ENCODE measurements at places on chromosomes 11 and 22. TPM values are rescaled to one million over a fixed set of nuclear protein-coding genes. Genes with fewer than 3 reads are reported as not detected.

EMSY gene
- 23.2 TPM for total RNA-seq

UCP3 gene
- 2.1 TPM for total RNA-seq

OR51A7 gene
- total RNA-seq = 0.62 TPM

OR52I2 gene
- 0.18 TPM for total RNA-seq

RCOR2 gene
- 1.8 TPM for total RNA-seq

CSF2RB gene
- 0.08 TPM for total RNA-seq

BEST1 gene
- 6.8 TPM for total RNA-seq

VSIG10L2 gene
- total RNA-seq = 0.06 TPM

ASPHD2 gene
- total RNA-seq = 2.1 TPM

SPI1 gene
- total RNA-seq = 0.31 TPM

PRDX5 gene
- total RNA-seq = 357 TPM

DNA sequence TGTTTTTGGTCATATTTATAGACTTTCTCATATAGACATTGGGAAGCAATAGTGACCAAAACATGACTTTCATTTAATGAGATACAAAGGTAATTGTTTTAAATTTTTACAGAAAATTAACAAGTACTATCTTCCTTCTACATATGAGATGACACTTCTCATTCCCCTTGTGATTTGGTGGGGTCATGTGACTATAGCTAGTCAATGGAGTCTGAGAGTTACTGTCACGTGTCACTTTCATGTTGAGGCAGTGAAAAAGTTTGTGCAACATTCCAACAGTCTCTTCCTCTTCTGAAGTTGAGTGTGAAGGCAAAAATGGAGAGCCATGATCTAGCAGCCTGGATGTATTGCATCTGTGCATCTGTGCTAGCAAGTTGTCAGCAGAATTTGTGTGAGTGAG is 618.3 kb upstream of the LRRC4C start:
- no peak for ATAC-seq

DNA sequence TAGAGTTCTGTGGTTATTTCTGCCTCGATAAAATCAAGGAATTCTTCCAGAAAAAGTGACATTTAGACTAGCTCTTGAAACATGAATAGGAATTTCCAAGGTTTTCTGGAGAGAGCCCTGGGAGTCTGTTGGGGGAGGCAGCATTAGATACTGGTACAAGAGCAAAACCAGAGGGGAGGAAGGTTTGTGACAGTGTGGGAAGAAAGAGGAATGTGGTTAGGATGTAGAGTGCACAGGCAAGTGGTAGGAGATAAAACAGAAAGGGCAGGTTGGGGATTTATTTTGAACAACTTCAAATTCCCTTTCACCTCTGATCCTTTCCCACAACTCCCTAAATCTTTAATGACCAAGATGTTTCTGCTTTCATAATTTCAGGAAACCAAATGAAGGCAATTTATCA is 588.4 kb downstream of the METTL15 start:
- no peak for ATAC-seq

- ATAC-seq = no peak
Observed at GRCh38 chr22:49807780-49808708, 19.6 kb downstream of the BRD1 start.

GRCh38 chr11:58621586-58622262 is 741 bp upstream of the CNTF start:
- ATAC-seq = no peak

DNA sequence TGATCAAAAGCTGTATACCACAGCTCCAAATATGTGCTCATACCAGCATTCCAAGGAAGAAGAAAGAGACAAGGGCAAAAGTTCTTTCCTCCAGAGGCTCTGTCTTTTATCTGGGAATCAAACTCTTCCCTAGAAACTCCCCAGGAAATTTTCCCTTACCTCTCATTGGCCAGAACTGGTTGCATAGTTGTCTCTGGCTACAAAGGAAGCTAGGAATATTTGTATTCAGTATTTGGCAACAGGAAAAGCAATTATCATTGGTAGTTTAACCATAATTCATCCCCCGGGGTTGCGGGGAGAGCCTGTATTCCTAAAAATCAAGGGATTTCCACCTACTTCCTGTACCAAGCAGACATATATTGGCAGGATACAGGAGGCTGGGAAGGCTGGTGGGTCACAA is 10.5 kb upstream of the ZFTA start:
- no peak for ATAC-seq

- ATAC-seq = no peak
Observed at GRCh38 chr22:49112176-49112575, 715.5 kb downstream of the BRD1 start.

- no peak for ATAC-seq
Observed at GRCh38 chr11:64372021-64372420, 13.1 kb downstream of the RPS6KA4 start.

GRCh38 chr11:59197991-59198390 is 14.7 kb downstream of the MPEG1 start:
- ATAC-seq = peak; percentile 98

DNA sequence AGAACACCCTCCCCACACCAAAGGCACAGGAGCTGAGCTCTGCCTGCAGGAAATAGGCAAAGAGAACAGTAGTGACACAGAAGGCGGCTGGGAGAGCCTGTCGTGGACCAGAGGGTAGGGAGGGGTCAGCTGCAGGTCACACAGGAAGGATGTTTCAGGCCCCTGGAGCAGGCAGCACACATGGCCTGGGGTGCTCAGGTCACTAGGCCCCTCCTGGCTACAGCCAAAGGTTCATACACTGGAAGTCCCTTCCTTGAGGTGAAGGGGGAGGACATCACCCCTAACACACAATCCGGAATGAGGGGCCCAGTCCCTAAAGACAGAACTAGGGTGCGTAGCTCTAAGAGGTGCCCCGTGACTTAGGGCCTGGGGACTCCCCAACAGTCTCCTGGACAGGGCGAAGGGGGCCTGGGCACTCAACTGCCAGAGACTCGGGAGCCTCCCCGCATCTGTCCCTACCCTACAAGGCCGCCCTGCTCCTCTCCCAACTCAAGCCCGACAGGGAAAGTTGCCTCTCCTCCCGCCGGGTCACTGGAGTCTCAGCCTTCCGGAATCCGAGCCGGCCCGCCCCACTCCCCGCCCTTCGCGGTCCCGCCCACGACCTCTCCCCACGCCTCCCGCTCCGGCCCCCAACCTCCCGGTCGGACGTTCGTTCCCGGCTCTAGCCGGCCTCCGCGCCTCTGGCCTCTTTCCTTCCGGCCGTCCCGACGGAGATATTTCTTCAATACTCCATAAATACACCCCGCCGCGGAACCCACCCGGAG is at the start of gene CYB5R2:
CYB5R2 (minus strand) TSS at position 541 of the 764 bp plus-strand sequence. CDS start 675 bp downstream, outside the sequence.
- peak; percentile 49 for ATAC-seq

- ATAC-seq = peak; percentile 94
Observed at GRCh38 chr11:68396516-68396915, 64.0 kb upstream of the PPP6R3 start.

GRCh38 chr11:72227316-72228228 is 3.0 kb downstream of the INPPL1 start:
- ATAC-seq = no peak

GRCh38 chr11:130529366-130529765 is 80.9 kb downstream of the ADAMTS15 start:
- ATAC-seq = no peak
